ENCODE measurements at places on chromosomes 6 and 20.

- no peak for DNase-seq
Measured at GRCh38 chr6:100968949-100969348, 87.8 kb upstream of the ASCC3 start.

DNA sequence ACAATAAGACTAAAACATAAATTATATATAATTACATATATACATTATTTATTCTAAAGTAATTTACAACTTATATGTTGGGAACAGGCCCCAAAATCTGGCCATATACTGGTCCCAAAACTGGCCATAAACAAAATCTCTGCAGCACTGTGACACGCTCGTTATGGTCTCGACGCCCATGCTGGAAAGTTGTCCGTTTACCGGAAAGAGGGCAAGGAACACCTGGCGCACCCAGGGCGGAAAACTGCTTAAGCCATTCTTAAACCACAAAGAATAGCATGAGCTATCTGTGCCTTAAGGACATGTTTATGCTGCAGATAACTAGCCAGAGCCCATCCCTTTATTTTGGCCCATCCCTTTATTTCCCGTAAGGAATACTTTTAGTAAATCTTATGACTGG lies 164.9 kb downstream of the CENPW start:
- DNase-seq = no peak

DNA sequence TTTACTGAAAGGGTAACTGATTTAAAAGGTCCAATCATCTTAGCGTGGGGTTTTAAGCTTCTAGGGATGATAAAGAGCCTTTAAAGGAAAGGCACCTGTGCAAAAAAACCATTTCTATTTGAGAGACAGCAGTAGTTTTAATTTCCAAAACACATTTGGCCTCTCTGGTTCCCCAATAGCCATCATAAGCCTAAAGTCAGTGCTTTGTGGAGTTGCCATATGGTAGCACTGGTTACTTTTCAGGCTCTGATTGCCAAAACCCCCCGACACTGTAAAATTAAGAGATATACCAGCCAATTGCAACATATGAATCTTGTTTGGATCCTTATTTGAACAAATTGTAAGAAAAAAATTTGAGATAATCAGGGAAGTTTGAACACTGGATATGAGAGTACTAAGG lies 44.6 kb downstream of the TP53INP2 start:
- DNase-seq = no peak

GRCh38 chr6:28802417-28803336 lies 121.1 kb downstream of the TRIM27 start:
- DNase-seq = no peak

- no peak for DNase-seq
Measured at GRCh38 chr6:155678361-155678760, 222.7 kb upstream of the NOX3 start.

GRCh38 chr20:57449398-57450354 lies 58.5 kb downstream of the RBM38 start:
- no peak for DNase-seq

DNA sequence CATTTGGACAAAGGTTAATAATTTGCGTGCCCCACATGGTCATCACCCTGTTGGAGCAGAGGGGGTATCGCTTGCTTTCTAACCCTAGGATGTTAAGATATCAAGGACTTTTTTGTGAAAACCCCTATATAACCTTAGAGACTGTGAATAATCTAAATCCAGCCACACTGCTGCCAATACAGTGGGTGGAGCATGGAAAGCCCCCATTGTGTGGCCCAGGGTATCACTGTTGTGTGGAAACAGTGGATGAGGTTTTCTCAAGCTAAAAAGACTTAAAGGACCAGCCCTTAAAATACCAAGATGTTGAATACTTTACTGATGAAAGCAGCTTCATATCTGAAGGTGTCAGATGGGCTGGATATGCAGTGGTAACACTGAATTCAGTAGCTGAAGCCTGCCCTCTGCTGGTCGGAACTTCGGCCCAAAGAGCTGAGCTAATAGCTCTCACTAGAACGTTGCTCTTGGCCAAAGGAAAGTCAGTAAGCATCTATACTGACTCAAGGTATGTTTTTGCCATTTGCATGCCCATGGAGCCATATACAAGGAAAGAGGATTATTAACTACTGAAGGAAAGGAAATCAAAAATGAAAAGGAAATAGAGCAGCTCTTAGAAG lies 695.2 kb downstream of the PHF3 start:
- peak; percentile 7 for DNase-seq

- no peak for DNase-seq
Measured at GRCh38 chr6:4129446-4129845, 5.9 kb downstream of the ECI2 start.

DNA sequence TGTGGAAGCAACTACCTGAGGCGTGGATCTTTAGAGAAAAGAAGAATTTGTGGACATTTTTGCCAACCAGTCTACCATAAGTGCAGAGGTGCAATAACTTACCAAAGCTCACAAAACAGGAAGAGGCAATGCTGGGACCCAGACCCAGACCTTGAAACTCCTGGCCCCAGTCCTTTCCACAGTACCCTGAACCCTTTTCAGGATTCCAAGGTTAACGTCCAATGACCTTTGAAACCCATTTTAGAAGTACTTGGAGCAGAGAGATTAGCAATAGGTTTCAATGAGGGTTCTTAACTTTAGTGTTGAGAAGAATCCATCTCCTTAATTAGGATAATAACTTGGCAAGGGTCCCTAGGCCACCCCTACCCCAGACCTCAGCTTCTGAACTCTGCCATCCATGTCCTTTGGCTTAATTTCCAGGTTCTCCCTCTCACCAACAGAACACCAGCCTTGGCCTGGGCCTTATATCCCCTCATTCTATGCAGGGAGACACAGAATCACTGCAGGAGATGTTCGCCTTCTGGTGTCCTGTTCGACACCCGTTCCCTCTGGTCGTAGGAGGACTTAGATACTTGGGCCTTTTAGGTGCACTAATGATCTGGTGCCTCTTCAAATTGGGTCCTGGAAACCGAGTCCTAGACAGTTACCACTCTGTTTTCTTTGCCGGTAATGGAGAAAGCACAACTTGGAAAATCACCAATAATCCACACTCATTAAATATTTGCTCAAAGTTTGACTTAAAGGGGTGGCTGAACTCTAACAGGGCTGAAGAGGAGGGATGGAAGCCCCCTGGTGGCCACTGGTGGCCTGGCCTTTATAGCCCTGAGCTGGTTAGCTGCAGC lies 40.6 kb downstream of the ISM1 start:
- no peak for DNase-seq

- DNase-seq = no peak
Measured at GRCh38 chr20:35773154-35773751, 1.4 kb downstream of the PHF20 start.

DNA sequence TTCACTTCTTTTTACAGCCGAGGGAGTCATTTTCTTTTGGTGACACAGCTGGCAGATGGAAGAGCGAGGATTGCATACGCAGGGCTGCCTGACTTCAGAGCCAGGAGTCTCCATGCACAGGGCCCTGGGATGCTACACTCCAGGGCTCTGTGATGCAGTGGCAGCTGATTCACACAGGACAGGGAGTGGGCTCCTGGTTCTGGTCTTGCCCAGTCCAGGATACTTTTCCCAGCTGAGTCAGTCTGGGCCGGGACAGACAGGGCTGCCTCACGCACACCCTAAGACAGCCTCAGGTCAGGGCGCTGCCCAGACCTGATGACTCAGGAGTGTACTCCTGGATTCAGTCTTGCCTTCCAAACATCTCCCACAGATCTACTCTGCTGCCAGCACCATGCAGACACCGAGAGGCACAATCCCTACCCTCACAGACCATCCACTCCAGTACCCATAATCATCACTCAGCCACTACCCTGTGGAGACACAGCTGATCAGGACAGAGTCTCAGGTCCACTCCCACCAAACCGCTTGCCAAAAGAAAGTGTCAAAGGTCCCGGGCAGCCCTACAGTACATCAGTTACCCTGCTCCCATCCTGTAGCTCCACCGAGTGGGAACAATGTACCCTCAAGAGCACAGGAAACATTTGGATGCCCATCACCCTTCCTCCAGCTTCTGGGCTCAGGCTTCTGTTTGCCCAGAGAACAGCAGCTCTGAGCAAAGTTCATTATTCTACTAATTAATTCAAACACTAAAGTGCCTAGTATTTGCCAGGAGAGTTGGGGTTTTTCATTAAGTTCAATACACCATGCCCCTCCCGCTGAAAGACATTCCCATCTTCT lies 11.5 kb downstream of the SDC4 start:
- DNase-seq = no peak

DNA sequence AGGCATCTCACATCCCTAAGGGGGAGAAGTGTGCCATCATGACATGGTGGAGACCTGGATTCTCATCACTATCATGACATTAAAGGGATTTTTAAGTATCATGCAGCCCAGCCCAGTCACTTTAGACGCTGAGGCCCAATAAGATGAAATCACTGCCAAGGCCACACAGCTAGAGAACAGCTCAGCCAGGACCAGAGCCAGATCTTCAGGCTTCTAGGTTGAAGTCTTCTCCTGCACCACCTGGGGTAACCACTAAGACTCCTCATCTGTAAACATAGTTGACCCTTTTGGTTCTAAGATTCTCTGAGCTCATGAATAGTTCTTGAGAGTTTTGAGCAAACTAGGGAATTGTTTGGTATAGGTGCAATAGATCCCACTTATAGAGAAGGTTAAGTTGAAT lies 125.1 kb downstream of the TCP11 start:
- DNase-seq = no peak

- DNase-seq = no peak
Measured at GRCh38 chr20:12815778-12816408, 192.9 kb upstream of the SPTLC3 start.

DNA sequence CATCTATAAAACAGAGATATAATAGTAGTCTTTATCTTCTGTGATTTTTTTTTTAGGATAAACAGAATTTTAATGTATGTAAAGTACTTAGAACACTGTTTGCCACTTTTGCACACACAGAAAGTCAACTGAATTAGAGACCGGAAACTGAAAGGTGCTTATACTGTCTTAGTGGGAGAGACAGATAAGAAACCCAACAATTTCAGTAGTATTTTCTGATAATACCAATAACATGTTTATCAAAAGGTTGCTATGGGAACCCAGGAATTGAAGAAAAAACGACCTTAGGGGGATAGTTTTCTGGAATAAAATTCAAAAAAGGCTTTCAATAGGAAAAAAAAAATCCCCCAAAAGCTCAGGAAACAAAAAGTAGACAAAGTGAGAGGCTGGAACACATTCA lies 138.6 kb downstream of the BCKDHB start:
- DNase-seq = no peak

- DNase-seq = no peak
Measured at GRCh38 chr20:33773412-33774089, 37.6 kb upstream of the CHMP4B start.

GRCh38 chr6:52390361-52390727 lies 28.4 kb downstream of the PAQR8 start:
- no peak for DNase-seq

- no peak for DNase-seq
Measured at GRCh38 chr20:16744178-16744807, 3.9 kb upstream of the OTOR start.

DNA sequence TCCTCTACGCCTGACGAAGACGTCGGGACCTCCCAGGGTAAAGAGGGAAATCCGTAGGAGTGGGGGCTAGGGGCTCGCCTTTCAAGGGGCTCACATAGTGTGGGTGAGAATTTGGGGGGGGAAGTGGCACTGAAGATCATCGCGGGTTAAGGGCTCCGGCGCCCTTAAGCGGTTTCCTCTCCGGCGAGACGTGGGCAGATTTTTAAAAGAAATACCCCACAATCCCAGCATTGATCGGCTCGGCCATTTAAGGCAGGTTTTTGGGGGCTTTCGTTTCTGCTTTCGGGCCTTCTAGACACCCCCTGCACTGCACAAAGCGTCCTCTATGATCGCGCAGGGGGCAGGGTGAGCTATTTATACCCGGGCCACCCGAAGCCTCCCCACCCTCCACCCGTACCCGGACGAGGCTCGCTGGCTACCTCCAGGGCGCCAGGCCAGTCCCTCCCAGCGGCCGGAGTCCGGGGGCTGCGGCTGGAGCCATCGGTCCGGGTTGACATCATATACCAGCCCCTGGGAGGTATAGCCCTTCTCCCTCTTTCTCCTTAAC lies 1.2 kb downstream of the NKX2-2 start:
- DNase-seq = no peak

DNA sequence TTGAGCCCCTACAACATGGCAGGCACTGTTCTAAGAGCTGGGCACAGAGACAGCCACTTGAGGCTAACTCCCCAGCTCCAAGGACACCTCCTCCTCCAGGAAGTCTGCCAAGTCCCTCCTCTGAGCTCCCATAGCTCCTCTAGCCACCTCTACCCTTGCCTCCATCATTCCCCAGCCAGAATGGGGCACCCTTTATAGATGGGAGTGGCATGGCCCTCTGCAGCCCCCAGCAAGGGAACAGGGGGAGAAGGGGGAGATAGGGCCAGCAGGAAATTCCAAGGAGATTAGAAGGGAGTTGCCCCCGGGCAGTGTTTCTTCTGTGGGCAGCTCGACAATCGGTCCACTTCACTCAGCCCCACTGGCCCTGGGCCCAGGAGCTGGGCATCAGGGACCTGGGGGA lies 19.7 kb upstream of the TLDC2 start:
- no peak for DNase-seq

- no peak for DNase-seq
Measured at GRCh38 chr6:158414851-158415262, 102.6 kb downstream of the TULP4 start.

DNA sequence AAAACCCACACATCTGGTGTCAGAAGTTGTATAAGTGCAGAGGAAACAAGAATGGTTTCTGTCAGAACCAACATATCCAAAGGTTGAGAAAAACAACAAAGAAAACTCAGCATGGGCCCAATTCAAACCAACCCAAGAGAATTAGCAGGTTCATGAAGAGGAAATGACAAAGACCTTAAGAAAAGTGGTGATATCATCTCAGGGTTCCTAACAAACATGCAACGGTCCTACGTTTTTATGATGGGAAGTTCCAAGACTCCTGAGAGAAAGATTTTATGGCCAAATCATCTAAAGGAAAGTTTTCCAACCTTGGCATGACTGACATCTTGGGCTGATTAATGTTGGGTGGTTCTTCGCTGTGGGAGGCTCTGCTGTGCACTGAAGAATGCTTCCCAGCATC lies 23.0 kb downstream of the TFB1M start:
- DNase-seq = no peak

GRCh38 chr6:92710048-92710447 lies 709.3 kb downstream of the EPHA7 start:
- no peak for DNase-seq

GRCh38 chr6:70982747-70983146 lies 25.9 kb upstream of the B3GAT2 start:
- DNase-seq = no peak

DNA sequence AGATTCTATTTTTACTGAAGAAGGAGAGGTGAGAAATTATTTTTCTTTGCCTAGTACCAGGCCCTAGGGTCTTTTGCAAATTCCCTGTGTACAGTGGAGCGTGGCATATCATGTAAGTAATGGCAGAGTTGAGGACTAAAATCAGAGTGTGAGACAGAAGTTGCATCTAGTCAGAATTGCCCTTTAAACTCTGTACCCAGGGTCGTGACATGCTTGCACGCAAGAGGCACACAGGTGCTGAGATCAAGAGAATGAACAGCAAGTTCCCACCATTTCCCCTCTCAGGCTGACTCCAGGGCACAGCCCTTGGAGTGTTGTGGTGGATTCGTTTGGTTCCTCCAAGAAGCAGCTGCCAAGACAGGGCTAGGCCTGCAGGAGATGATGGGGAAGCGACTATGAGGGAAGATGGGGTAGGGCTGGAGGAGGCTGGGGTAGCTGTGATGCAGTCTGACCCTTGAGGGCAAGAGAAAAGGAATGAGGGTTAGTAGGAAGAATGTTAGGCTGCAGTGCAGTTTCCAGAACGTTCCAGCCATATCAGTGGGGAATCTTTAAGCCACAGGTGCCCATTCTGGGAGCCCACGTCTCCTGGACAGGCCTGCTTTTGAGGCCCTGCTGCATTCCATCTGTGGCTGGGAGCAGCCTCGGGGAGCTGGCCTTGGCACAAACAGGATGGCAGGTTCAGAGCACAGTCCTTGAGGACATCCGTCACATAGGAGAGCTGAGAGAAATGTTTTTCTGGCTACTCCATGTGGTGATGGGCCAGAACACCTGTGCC lies 6.9 kb downstream of the NELFCD start:
- no peak for DNase-seq

Measured in occipital lobe (tissue), 3 donors.